Retinal pigment epithelial cell (primary cell): ENCODE measurements at places on chromosomes 1 and 21.

- DNase-seq: no peak
Measured at GRCh38 chr1:210770396-210770984, 363.5 kb downstream of the KCNH1 start.

GRCh38 chr21:46552274-46552673 is 52.6 kb downstream of the S100B start:
- no peak for DNase-seq

GRCh38 chr1:43912607-43913006 is 21.0 kb upstream of the ARTN start:
- no peak for DNase-seq

GRCh38 chr1:214621236-214621635 is 18.2 kb downstream of the CENPF start:
- no peak for DNase-seq

GRCh38 chr21:45845063-45845769 is 136.4 kb upstream of the COL6A1 start:
- DNase-seq: no peak

DNA sequence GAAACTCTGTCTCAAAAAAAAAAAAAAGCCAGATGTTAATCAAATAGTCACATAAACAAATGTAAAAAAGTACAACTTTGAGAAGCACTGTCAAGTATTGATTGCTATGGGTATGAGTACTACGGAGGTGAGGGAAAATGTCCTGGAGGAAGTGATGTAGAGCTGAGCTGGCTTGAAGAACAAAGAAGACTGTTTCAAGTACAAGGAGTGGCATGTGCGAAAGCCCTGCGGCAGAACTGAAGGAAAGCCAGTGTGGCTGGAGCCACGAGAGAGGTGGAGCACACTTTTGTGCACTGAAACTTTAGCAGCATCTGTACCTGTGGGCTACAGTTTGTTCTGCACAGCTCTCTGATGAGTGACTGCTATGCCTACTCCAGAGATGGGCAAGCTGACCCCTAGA is 5.4 kb upstream of the RPS6KA1 start:
- DNase-seq: no peak

GRCh38 chr1:227947386-227947675 is 401 bp downstream of the WNT9A start:
- no peak for DNase-seq

DNA sequence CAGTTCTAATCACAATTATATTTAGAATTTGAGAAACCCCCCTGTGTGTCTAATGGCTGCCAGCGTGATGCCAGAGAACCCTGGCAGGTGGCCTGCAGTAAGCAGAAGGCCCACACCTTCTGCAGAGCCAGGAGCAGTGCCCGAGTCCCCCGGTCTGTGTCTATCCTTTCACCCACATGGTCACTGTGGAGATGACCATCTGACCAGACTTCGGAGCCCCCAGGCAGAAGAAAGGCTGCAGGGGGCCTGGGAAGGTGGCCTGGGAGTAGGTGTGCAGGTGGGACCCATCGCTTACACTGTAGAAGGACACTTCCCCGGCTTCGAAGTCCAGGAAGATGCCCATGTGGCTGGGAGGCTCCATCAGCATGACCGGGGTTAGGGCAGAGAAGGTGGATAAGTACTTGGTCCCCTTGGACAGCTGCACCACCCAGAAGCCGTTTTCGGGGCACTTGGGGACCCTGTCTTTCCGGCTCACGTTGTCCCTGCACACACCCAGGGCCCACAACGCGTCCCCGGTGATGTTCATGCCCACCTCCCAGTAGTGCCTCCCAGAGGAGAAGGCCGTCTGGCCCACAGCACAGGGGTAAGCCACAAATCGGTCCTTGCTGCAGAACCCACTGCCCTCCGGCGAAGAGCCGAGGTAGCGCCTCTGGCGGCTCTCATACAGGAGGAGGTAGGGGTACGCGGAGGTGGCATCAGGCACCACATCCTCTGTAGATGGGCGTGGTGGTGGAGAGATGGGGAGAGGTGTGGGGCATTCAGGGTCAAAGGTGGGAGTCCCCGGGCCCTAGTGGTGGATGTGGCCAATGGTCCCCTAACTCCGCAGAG is 1.6 kb upstream of the TRIM11 start:
- DNase-seq: no peak

DNA sequence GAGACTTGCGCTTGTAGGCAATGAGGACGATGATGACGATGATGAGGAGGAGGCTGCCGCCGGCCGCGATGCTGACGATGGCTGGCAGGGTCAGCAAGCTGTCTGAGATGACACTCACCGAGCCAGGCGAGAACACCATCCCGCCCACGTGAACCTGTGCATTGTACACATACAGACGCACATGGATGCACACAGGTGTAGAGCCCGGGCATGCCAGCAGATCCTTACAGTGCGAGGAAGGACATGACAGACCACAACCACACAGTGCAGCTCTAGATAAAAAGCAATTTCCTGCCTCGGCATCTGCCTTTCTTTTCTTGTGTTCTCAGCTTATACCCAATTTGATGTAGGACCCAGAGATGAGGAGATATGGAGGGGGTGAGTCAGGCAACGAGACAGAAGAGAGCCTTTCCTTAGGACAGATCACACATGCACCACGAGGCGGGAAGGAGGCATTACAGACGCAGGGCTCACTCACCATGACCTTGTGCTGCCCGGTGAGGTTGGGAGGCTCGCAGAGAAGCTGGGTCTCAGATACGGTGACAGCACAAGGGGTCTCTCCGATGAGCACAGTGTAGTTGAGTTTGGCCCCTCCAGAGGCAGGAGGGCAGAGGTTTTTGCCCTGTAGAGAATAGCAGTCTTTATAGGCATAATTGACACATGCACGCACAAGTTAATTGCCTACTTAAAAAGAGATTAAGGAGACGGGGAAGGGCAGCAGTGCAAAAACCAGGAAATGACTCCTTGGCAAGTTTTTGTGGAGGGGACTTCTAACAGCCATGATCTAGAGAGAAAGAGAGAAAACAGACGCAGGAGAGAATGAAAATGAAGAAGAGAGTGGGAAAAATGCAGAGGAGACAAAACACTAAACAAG is 133.9 kb upstream of the CD34 start:
- no peak for DNase-seq

GRCh38 chr1:178411756-178412399 is 84.9 kb downstream of the CLEC20A start:
- DNase-seq: no peak

DNA sequence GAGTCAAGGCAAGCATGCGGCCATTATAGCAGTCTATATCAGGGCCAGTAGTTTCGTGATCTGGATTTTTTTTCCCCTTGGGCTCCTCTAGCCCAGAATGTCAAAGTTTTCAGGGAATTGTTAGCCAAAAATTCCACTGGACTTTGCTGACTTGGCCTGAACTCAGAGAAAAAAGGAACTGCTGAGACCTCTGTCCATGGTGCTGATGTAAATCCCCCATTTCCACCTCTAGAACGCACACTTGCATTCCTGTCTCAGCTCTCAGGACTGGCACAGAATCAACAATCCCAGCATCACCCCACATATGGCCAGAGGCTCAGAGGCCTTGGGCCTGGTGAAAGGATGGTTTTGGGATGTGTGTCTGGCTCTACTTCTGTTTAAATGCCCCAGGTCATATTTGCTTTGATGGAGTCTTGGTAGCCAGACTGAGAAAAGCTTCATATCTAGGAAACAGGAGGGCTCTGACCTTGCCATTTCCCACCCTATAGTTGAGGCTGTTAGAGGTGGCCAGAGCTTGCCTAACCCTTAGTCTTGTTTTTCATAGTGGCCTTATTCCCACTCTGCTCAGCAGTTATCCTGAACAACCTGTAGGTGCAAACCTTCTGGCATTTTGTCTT is 16.9 kb upstream of the EFCAB14 start:
- DNase-seq: peak; percentile 36

GRCh38 chr1:243850452-243851256 is 611 bp upstream of the AKT3 start:
- peak; percentile 46 for DNase-seq

- DNase-seq: no peak
Measured at GRCh38 chr1:194042736-194043135, 856.3 kb upstream of the B3GALT2 start.

GRCh38 chr1:101006553-101006952 is 19.0 kb downstream of the DPH5 start:
- DNase-seq: no peak

DNA sequence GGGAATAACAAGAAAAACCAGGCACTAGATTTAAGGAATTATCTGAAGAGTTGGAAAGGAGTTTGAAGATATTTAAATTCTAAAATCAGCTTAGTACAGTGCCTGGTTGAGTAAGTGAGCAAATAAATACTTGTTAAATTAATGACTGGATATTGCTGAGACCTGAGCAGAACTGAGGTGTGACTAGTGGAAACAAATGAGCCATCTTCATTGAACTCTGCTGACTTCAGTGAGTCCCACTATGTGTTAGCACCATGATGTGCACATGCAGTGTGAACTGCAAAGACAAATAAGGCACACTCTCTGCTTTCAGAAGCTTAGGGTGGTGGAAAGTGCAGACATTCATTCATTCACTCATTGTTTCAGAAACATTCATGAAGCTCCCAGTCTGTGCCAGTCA is 48.7 kb downstream of the ELAPOR1 start:
- no peak for DNase-seq

- no peak for DNase-seq
Measured at GRCh38 chr1:11982010-11982392, 1.8 kb downstream of the MFN2 start.

- no peak for DNase-seq
Measured at GRCh38 chr1:77498918-77499317, 183.5 kb downstream of the ZZZ3 start.

DNA sequence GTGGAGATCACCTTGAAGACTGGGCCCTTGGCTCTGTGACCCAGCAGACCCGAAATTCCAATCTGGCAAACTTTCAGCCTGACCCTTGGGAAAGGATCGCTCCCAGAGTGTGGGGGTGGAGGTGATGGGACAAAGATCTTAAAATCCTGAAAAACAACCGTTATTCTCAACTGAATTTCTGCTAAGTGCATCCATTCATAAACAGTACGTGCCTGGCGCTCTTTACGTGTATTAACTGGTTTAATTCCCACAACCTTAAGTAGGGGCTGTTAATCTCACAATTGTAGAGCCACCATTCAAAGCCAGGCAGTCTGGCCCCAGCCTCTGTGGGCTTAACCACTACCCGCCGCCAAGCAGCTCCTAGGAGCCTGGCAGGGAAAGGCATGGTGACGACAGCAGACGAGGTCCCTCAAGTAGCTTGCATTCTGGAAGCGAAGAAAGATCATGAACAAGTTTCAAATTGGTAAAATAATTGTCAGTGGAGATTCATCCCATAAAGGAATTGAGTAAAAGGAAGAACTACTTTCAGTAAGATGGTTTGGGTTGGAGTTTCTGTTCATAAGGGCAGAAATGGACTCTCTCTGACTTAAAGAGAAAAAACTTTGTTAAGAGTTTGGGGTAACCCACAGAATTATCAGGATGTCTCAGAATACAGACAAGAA is 11.4 kb upstream of the RGS16 start:
- peak; percentile 84 for DNase-seq

DNA sequence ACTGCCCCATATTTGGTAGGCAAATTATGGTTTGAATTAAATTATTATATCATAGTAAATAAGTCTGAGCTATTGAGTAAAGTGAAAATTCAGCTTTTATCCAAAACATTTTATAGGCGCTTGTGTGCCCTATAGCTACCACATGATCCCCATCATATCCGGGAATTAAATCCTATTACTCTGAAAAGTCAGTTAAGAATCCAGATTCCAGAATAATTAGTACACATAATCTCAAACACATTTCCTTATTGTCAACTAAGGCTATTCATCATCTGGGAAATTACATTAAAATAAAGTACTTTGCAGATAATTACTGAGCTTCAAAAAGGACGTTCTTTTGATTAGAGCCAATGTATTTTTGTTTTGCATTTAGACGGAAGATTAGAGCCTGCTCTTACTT is 72.3 kb downstream of the CTH start:
- peak; percentile 43 for DNase-seq

DNA sequence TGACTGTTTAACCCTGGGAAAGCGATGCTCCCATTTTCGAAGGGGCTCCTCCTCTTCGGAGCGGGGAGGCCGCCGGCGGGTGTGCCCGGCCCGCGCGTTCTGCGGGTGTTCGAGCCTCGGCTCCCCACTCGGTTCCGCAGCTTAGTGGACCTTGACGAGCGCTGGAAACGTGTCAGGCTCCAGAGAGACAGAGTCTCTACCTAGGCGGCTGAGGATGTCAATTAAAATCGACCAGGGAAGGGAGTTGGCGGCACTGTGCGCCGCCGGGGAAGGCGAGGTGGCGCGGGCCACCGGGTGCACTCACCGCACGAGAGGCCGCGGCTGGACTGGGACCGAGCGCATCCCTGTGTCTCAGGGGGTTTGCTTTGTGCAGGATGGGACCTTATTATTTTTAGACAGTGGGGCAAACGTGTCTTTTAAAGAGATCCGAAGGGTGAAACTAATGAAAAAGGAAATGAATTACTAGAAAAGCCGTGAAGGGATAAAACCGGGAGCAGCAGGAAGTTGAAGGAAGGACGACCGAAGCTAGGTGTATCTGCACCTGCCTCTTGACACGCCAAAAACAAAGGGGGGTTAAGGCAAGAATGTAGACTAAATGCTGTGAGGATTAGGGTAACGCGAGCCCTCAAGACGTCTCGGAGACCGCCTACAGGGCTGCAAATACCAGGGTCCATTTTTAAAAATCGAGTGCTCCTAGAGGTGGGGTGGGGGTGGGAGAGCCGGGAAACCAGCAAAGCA is 5.6 kb downstream of the LHX4 start:
- DNase-seq: no peak

DNA sequence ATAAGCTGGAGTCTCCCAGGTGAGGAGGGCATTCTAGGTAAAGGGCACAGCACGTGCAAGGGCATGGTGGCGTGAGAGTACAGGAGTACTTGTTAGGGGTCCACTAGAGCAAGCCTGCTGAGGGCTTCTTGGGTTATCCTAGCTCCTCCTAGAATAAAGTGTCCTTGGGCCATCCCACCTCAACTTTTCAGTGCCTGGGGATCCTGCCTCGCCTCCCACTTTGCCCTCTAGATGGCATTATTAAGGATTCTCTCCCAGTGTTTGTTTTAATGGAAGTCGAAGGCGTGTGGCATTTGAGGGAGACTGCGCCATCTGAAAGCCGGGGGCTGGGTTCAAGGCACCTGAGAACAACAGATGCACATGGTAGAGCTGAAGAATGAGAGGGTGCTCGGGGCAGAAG is 74.5 kb upstream of the SELENON start:
- DNase-seq: no peak

GRCh38 chr1:15196807-15197530 is 43.4 kb downstream of the TMEM51 start:
- no peak for DNase-seq

GRCh38 chr1:54569339-54569738 is 21.3 kb downstream of the ACOT11 start:
- no peak for DNase-seq

DNA sequence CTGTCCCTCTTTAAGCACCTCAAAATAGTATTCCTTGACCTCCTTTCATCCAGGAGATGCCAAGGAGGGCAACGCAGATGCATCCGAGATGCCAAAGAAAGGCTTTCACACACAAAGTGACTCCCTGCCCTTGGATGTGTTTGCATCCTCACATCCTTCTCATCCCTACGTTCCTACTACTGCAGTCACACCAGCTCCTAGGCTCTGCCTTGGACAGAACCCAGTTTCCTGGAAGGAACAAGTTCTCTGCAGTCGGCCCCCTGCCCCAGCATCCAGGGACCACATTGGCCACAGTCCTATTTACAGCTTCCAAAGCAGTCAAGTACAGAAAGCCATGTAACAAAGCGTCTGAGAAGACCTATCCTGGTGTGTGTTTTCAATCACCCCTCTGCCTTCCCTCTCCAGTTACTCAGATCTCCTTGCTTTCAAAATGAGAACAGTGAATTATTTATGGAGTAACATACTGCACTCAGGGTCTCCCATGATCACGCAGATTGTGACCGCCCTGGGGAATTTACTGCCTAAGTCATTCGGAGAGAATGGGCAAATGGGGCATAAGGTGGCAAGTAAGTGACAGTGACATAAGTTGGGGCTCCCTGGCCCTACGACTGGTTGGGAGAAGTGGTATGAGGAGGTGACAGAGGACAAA is 21.8 kb upstream of the SRP9 start:
- no peak for DNase-seq
